ENCODE measurements at places on chromosomes 5 and 9. TPM values are rescaled to one million over a fixed set of nuclear protein-coding genes. Genes with fewer than 3 reads are reported as not detected.

MCC gene
- total RNA-seq, result 12.1 TPM

IFNA13 gene
- not detected for total RNA-seq

RNF38 gene
- total RNA-seq, result 78.0 TPM

FAM200C gene
- total RNA-seq, result 0.84 TPM

CDC37L1 gene
- 27.2 TPM for total RNA-seq

GRCh38 chr9:13971966-13972655, 341.8 kb downstream of the NFIB start:
- H3K4me3 ChIP-seq, result no peak overlapping the region
- H3K4me1 ChIP-seq, result no peaks in the 10 kb centered on the region
- no peaks in the 10 kb centered on the region for H3K36me3 ChIP-seq

DNA sequence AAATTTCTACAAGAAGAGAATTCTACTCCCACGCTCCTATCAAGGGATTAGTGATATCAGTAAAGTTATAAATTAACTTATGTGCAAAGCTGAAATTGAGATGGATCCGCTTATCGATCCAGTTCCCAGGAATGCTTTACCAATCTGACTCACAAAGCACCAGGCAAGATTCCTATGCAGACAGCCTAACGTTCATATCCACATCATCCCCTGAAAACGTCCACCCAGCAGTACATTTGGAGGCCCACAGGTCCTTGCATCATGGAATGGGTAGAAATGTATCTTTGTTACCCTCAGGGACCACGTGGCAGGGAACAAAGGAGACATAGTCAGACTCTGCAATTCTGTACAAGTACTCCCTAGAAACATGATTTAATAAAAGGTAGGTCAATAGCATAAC, 147.4 kb downstream of the ESM1 start:
- DNase-seq, result no peak
- H3K4me1 ChIP-seq, result peaks cover 12% of the 10 kb centered on the region
- no peaks in the 10 kb centered on the region for H3K27me3 ChIP-seq
- H3K36me3 ChIP-seq, result no peaks in the 10 kb centered on the region

- H3K4me3 ChIP-seq, result no peak overlapping the region
- H3K36me3 ChIP-seq, result no peaks in the 10 kb centered on the region
- no peak for DNase-seq
Measured at GRCh38 chr5:98982880-98983279, 54.1 kb upstream of the CHD1 start.

- peaks cover 5% of the 10 kb centered on the region for H3K4me1 ChIP-seq
- H3K36me3 ChIP-seq, result peaks cover 83% of the 10 kb centered on the region
- no peaks in the 10 kb centered on the region for H3K27me3 ChIP-seq
- H3K4me3 ChIP-seq, result no peak overlapping the region
Measured at GRCh38 chr9:121141706-121142105, 60.0 kb downstream of the RAB14 start.

DNA sequence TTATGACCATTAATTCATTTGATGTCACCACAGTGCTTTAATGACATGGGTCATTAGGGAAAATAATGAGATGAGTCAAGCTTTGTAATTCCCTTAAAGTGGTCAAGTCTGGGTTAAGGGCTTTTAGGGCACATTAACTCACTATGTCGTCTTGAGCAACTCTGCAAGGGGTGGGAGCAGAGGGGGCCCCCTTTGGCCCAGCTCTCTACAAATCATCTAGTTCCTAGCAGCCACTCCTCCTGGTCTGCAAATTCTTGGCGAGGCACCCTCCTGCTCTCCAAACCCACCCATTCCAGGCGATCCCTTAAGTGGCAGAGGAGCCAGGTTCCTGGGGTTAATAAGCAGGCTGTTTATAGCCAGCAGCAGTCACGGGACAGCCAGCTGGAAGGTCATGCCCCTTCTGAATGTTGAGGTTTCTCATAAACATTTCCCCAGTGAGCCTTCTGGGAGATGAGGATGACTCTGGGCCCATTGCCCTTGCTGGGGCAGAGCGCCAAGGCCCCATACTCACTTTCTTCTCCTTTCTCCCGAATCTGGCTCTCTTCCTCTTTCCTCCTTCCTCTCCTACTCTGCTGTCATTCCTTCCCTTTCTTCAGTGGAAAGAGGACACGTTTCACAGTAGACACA, 14.3 kb upstream of the GPX3 start:
- no peak for DNase-seq
- no peak overlapping the region for H3K4me3 ChIP-seq
- no peaks in the 10 kb centered on the region for H3K4me1 ChIP-seq

GRCh38 chr5:66704790-66705425, 108.7 kb downstream of the MAST4 start:
- no peak overlapping the region for H3K27ac ChIP-seq
- H3K27me3 ChIP-seq, result no peaks in the 10 kb centered on the region
- DNase-seq, result no peak
- no peaks in the 10 kb centered on the region for H3K36me3 ChIP-seq
- H3K4me3 ChIP-seq, result no peak overlapping the region

DNA sequence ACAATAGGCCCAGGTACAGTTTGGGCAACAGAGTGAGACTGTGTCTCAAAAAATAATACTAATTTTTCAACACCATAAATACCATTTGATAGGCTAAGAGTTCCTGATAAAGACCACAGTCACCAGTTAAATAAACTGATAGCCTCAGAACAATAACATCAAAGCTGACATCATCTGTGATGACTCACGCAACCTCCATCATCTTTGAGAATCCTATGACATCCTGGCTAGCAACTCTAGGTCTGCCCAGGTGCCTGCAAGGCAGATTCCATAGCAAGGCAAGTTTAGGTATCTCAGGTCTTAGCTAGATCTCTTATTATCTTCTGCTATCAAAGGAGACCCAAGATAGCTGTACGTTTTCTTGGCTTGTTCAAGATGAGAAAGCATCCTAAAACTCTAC, 30.5 kb upstream of the UBAP2 start:
- no peaks in the 10 kb centered on the region for H3K4me1 ChIP-seq
- DNase-seq, result no peak
- H3K36me3 ChIP-seq, result no peaks in the 10 kb centered on the region
- H3K4me3 ChIP-seq, result no peak overlapping the region
- H3K27me3 ChIP-seq, result no peaks in the 10 kb centered on the region
- H3K27ac ChIP-seq, result no peak overlapping the region

DNA sequence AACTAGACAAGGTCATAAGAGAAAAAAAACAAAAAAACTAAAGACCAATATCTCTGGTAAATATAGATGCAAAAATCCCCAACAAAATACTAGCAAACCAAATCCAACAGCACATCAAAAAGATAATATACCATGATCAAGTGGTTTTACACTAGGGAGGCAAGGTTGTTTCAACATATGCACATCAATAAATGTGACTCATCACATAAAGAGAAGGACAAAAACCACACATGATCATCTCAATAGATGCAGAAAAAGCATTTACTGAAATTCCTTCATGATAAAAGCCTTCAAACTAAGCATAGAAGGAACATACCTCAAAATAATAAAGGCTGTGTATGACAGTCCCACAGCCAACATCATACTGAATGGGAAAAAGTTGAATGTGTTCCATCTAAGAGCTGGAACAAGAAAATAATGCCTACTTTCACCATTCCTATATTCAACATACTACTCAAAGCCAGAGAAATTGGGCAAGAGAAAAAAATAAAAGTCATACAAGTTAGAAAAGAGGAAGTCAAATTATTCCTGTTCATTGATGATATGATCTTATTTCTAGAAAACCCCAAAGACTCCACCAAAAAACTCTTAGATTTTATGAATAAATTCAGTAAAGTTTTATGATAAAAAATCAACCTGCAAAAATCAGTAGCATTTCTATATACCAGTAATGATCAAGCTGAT, 72.2 kb upstream of the FAM169A start:
- no peak for DNase-seq
- peaks cover 19% of the 10 kb centered on the region for H3K4me1 ChIP-seq
- H3K27ac ChIP-seq, result no peak overlapping the region
- H3K36me3 ChIP-seq, result no peaks in the 10 kb centered on the region
- H3K4me3 ChIP-seq, result no peak overlapping the region

GRCh38 chr9:130331573-130331972, 66.0 kb downstream of the HMCN2 start:
- DNase-seq, result no peak
- H3K4me1 ChIP-seq, result no peaks in the 10 kb centered on the region
- H3K27ac ChIP-seq, result no peak overlapping the region
- H3K36me3 ChIP-seq, result no peaks in the 10 kb centered on the region

Measured in CD4-positive, alpha-beta memory T cell (primary cell).